ENCODE measurements at places on chromosomes 13 and 19.

- no peak for DNase-seq
Measured at GRCh38 chr13:37381502-37381901, 217.1 kb downstream of the POSTN start.

- DNase-seq: no peak
Measured at GRCh38 chr19:44644402-44645016, 799 bp downstream of the PVR start.

- DNase-seq: no peak
Measured at GRCh38 chr19:17321655-17322489, 12.5 kb downstream of the DDA1 start.

DNA sequence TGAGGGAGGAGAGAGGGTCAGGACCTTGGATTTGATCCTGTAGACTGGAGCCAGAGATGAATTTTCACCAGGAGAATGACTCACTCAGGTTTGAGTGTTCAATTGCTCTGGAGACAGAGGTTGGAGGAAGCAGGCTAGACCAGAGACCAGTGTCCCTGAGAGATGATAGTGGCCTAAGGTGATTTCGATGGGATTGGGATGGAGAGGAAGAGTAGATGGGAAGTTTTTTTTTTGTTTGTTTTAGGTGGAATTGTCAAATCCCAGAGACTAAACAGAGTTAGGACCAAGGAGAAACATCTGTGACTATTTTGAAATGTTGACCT, 2.3 kb downstream of the CEBPG start:
- DNase-seq: no peak

GRCh38 chr19:38228491-38229439, 4.7 kb upstream of the DPF1 start:
- DNase-seq: no peak

- no peak for DNase-seq
Measured at GRCh38 chr19:16594681-16595091, 22.5 kb upstream of the SLC35E1 start.

- no peak for DNase-seq
Measured at GRCh38 chr19:58367698-58368454, 5.3 kb upstream of the ZNF497 start.

DNA sequence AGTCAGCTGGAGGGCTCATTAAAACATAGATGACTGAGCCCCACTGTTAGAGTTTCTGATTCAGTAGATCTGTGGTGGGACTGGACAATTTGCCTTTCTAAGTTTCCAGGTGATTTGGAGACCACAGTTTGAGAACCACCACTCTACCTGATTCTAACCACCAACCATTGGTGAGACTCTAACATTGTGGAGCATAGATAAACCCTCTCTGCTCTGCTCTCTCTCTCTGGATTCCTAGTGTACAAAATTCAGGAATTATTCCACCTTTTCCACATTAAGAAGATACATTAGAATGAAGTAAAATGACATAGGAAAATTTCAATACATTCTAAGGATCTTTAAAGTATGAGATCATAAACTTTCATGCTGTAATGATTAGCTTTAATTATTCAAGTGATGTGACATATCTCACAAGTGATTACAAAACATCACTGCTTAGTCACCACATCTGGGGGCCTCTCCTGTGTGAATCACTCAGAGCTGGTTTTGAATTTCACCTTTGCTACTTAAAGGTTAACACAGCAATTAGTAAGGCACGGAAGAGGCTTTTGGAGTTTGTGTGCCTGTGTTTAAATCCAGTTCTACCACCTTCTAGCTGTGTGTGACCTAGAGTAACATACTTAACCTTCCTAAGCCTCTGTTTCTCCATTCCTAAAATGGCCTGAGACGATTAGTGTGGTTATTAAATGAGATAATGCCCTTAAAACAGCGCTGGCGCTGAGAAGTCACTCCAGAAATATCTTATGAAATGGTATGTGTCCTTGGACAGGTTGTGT, 78.5 kb upstream of the NBEA start:
- DNase-seq: no peak

DNA sequence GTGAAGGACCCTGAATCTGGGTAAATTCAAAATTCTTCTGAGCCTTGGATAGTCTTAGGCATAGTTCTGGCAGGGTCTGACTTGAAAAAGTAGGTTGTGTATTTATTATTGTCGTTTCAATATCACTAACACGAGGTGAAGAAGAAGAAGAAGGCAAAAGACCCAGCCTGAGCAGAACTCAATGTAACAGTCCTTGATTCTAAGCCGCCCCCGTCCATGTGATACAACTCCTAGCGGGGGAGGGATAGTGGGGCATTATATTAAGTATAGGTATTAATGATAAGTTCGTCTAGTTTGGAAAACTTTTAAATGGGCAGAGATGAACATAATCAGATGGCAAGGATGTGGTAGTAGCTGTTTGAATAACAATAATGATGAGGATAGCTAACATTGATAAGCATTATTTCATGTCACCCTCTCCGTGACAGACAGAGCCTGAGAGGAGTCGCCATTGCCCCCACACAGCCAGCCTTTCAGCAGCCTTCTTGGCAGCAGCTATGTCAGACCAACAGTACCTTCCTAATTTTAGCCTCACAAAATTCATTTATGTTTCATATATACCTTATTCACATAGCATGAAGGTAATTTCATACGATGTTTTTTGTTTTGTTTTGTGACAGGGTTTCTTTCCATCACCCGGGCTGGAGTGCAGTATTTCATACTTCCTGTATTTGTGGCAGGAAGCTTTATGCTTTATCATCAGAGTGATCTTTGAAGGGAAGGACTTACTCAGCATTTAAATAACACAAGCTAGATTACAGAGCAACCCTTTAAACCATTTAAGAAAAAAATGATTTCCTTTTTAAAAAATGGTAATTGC, 64.4 kb upstream of the NPAS1 start:
- no peak for DNase-seq

DNA sequence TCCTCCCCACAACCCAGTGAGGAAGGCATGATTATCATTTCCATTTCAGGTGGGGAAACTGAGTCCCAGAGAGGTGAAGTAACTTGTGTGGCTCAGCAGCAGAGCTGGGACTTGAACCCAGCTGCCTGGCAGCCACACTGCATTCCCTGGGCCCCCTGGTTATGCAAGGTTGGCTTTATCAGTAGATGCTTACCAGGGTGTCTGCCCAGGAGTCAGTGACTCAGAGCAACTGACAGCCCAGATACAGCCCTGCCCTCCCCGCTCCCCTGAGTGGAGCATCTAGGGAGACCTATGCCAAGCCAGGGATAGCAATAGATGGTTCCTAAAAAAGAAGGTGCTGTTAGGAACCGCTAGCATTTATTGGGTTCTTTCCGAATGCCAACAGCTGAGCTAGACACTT, 5.9 kb downstream of the IGLON5 start:
- DNase-seq: no peak

GRCh38 chr13:42036711-42037110, 11.7 kb upstream of the DGKH start:
- no peak for DNase-seq

- no peak for DNase-seq
Measured at GRCh38 chr19:16898361-16899015, 9.7 kb downstream of the F2RL3 start.

GRCh38 chr13:67140006-67140405, 90.1 kb downstream of the PCDH9 start:
- no peak for DNase-seq

- DNase-seq: no peak
Measured at GRCh38 chr13:23680845-23681669, 110.8 kb downstream of the TNFRSF19 start.

- no peak for DNase-seq
Measured at GRCh38 chr19:50844296-50844935, 10.3 kb upstream of the KLK3 start.

DNA sequence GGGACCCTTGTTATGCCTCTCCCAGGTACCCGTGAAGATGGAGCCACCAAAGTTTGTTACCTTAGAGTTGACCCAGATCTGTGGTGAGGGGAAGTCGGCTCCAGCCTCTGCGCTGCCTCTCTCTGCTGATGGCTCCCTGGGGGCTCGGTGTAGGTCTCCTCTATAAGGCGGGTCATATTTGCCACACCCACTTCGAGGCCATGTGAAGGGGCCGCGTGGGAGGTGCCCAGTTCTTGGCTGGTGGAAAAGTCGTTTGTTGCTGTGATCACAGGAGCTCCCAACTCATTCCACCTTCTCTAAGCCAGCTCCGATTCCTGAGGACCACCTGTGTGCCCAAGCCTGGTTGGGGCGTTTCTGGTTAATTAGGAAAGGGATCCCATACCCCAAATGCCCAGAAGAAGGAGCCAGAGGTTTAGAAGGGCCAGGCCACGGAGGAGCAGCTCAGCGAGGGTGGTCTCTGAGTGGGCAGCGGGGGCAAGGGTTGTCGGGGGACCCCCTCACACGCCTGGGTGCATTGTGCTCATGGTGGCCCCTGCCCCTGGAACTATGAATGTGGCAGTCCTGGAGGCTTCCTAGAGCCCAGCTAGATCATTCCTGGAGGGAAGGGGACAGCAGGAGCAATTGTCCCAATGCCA, 296.5 kb downstream of the ZNF536 start:
- DNase-seq: no peak

GRCh38 chr13:47499358-47500150, 501.5 kb downstream of the SUCLA2 start:
- DNase-seq: no peak

- no peak for DNase-seq
Measured at GRCh38 chr13:76730220-76730619, 156.0 kb downstream of the KCTD12 start.

GRCh38 chr19:7450243-7451223, 38.3 kb downstream of the PEX11G start:
- peak; percentile 28 for DNase-seq

DNA sequence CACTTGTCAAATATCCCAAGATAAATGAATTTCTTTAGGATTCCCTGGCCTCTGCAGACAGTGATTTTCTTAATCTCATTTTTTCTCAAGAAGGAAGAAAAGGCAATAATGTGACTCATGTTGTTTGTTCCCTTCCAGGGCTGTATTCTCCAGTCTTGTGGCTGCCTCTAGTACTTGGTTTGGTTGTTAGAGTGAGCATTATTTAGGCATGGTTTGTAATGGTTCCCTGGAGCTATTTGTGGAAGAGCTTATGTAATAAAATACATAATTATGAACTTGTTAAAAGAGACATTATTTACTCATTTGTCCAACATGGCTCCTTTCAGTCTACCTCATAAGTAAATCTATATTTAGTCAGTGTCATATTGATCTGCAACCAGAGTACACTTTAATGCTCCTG, 270.4 kb downstream of the DCT start:
- no peak for DNase-seq

DNA sequence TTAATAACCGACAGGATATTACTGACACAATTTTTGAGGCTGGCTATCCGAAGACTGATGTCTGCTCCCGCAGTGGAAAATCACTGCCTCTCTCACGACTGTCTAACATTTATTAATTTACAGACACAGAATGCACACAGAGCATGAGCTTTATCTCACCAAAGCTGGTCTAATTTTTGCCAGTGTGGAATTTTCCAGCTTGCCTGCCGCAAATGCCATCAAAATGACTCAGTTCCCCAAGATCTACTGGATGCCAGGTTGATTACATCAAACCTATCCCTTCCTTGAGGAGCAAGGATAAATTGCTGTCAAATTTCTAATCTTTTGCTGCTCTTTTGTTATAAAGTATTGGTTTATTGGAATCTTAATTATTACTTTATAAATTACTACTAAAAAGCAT, 1775.1 kb upstream of the PCDH20 start:
- DNase-seq: no peak

DNA sequence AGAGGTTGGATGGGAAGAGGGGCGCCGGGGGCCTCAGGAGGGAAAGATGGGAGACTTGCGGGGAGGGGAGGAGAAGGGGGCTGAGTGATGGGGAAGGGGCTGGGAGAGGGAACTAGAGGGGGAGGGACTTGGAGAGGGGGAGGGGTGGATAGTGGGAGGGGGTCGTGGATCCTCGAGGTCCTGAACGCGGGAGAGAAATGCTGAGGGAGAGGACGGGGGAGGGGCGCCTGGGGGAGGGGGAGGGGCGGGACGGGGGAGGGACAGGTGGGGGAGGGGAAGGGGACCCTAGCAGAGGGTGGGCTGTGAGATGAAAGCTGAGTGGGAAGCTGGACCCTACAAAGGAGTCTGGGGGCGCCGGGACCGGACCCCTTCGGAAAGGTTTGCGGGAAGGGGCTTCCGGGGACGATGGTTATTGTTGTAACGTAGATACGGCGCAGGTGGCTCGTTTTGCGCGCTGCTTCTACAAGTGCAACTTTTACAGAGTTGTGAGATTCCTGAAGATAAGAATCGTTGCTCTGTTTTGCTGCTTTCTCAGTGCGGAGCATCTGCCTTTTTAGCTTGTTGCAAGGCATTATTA, 418 bp downstream of the ZNF444 start:
- DNase-seq: no peak

- no peak for DNase-seq
Measured at GRCh38 chr13:46490129-46490528, 62.8 kb upstream of the LRCH1 start.

- no peak for DNase-seq
Measured at GRCh38 chr13:27806744-27807387, 14.6 kb downstream of the GSX1 start.

Measured in iPS DF 19.7 (cell line).